ENCODE measurements at places on chromosomes 16 and 17.

- no peak for DNase-seq
Observed at GRCh38 chr16:22848451-22848850, 34.5 kb downstream of the HS3ST2 start.

- DNase-seq, result no peak
Observed at GRCh38 chr16:67269766-67270165, 9.6 kb upstream of the PLEKHG4 start.

GRCh38 chr17:1043601-1044251, 46.8 kb downstream of the TIMM22 start:
- no peak for DNase-seq

GRCh38 chr16:81335669-81336068, 20.9 kb downstream of the GAN start:
- DNase-seq, result no peak

DNA sequence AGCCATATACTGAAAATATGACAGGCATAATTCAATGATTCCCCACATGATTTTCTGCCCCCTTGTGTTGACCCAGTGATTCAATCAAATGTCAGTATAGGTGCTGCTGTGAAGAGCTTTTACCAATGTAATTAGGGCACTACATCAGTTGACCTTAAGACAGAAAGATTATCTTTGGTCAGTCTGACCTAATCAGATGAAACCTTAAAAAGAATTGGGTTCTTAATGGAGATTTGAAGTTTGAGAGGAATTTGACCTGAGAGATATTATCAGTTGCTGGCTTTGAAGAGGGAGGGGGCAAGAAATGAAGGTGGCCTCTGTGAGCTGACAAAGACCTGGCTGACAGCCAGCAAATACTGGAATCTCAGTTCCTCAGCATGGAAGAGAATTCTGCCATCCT, 358.7 kb upstream of the CA10 start:
- no peak for DNase-seq

GRCh38 chr17:31834448-31834847, 24.6 kb downstream of the COPRS start:
- DNase-seq, result no peak

- no peak for DNase-seq
Observed at GRCh38 chr16:71348262-71349085, 10.0 kb upstream of the CALB2 start.

- DNase-seq, result no peak
Observed at GRCh38 chr16:9118170-9118569, 26.7 kb downstream of the HAPSTR1 start.

- DNase-seq, result no peak
Observed at GRCh38 chr17:58413684-58414083, 3.6 kb downstream of the RNF43 start.

GRCh38 chr16:17380613-17381012, 90.1 kb downstream of the XYLT1 start:
- DNase-seq, result no peak

GRCh38 chr17:47618410-47618809, 31.3 kb upstream of the KPNB1 start:
- no peak for DNase-seq

GRCh38 chr16:89721546-89722391, 432 bp downstream of the ZNF276 start:
- DNase-seq, result no peak

DNA sequence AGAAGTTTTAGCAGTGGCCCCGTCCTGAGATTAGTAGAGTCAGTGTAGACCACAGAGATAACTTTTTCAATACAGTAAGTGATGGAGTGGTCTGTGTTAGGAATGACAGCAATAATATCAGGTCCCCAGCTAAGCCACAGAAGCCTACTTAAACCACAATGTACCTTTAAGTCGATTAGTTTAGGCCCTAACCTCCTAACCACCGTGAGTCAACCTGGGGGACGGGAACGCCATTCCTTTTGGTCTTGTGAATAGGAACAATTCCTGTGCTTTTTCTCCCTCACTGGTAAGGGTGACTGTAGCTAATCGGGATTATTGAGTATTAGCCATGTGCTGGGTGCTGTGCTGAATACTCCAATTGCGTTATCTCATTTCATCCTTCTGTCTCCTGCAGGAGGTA, 14.0 kb downstream of the YPEL2 start:
- DNase-seq, result no peak

DNA sequence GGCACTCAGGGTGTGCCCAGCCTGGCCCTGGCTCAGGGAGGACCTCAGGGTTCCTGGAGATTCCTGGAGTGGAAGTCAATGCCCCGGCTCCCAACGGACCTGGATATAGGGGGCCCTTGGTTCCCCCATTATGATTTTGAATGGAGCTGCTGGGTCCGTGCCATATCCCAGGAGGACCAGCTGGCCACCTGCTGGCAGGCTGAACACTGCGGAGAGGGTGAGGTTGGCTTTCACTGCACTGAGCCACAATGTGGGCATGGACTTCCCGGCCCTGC, 23.6 kb downstream of the USP6 start:
- no peak for DNase-seq

DNA sequence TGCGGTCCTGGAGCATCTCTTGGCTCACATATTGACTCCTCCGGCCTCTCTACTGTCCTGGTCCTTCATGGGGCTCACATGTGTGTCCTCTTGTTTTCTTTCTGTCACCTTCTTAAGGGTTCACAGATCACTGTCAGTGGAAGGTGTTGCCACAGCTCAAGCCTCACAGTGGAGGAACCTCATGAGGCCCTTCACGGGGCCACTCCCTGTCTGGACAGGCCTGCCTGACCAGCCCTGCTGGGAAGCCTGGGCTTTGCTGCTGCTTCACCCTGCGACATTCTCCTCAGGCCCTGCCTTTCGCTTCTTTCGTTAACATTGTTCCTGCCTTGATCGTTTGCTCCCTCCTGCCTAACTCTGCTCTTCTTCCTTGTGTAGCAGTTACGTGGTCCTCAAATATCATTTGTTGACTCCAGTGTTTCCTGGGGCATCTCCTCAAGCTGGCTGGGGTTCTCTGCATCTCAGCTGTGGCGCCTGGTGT, 55.9 kb downstream of the WDR45B start:
- DNase-seq, result no peak

DNA sequence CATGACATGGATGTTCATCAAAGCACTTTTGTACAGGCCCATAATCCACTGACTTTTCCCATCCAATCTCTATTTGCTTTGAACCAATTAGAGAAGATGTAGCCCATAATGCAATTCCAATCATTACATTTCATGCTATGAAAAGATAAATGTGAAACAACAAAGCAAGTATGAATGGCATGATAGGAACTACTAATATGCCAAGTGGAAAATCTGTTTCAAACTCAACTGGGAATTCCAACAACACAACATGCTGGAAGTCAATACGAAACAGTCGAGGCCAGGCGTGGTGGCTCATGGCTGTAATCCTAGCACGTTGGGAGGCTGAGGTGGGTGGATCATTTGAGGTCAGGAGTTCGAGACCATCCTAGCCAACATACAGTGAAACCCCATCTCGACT, 39.6 kb upstream of the TMEM97 start:
- no peak for DNase-seq

DNA sequence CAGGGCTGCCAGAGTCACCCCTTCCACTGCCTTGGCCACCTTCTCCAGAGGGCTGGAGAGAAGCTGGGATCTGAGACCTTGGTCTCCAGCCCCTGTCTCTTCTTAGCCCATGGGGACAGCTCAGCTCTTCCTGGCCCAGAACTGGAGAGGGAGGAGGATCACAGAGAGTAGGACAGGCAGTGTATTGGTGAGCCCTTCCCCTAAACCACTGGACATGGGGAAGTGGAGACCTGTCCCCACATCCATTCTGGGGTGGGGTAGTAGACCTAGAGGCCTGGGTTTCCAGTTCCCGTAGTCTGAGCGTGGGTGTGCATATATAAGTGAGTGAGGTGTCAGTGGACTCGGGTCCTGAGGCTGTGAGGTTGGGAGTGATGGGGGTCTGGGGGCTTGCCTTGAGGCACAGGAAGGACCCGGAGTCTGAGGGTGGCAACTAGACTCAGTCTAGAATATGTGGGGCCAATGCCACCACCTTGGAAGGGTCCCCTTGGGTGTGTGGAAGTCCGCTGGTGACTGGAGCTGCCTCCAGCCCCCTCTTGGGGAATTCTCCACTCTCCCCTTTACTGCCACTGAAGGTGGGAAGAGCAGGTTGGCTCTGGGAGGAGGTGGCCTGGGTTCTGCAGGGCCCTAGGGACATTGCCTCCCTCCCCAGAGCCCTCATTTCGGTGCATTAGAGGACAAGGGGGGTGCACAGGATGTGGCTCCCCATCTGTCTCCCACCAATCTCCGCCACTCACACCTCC, 19.9 kb downstream of the GJD3 start:
- no peak for DNase-seq

DNA sequence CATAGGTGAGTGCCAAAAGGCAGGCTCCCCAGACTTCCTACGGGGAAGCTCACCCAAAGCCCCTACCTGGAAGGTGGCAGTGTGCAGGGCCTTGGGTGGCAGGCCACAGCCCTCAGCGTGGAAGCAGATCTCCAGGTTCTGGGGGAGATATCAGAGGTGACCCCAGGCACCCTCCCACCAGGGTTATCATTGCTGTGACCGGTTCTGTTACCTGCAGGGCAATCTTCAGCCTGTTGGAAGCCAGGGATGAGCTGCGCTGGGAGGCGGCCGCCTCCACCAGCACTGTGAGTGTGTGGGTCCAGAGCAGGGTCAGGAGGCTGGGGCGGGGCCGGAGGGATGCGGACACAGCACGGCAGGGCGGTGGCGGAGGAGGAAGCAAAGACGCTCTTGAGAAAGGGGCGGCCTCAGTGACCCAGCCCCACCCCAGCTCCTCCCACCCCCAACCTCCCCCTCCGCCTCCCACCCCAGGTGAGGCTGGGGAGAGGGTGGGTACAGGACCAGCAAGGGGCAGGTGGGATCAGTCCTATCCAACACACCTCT, 13.1 kb downstream of the UNC13D start:
- DNase-seq, result no peak

- DNase-seq, result no peak
Observed at GRCh38 chr16:47197536-47198179, 53.9 kb upstream of the NETO2 start.

GRCh38 chr16:56960681-56961281, 969 bp upstream of the CETP start:
- DNase-seq, result no peak

DNA sequence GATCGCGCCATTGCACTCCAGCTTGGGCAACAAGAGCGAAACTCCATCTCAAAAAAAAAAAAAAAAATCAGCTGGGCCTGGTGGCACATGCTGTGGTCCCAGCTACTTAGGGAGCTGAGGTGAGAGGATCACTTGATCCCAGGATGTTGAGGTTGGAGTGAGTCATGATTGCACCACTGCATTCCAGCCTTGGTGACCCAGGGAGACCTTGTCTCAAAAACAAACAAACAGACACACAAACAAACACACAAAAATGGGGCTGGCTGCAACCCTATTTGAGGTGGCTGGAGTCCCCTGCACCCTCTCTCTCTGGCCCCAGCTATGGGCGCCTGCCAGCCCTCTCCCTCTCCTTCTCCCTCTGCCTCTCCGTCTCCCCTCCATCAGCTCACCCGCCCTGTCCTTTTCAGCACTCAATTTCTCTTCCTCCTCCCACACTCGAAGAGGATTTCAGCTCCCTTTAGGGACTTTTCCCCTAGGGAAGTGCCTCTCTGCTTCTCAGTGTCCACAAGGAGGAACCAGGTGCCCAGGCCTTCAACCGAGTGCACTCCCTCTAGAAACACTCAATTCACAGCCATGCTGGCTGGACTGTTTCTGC, 17.5 kb upstream of the TFAP4 start:
- DNase-seq, result no peak

DNA sequence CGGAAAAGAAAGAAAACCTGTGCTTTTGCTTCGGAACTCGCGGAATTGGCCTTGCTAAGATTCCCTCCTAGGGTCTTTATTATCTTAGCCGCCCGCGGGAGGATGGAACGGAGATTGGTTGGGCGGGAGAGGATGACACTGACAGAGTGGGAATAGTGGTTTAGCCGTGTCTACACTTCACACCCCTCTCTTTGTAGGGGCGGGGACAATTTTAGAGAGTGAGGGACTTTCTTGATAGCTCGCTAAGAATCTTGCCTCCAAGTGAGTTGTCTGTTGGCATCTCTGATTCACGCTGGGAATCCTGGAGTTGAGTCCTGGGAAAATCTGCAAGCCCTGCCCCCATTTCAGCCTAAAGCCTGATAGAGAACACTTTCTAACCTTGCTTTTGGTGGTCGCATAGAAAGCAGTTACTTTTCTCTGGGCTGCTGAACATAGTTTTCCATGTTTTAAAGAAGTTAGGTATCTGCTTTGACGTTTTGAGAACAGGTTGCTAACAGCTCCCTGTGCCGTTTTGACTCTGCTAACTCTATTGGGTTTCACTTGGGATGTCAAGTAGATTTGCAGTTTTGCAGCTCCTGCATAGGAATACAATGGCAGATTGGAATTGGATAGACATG, 697 bp downstream of the NOL11 start:
- no peak for DNase-seq

DNA sequence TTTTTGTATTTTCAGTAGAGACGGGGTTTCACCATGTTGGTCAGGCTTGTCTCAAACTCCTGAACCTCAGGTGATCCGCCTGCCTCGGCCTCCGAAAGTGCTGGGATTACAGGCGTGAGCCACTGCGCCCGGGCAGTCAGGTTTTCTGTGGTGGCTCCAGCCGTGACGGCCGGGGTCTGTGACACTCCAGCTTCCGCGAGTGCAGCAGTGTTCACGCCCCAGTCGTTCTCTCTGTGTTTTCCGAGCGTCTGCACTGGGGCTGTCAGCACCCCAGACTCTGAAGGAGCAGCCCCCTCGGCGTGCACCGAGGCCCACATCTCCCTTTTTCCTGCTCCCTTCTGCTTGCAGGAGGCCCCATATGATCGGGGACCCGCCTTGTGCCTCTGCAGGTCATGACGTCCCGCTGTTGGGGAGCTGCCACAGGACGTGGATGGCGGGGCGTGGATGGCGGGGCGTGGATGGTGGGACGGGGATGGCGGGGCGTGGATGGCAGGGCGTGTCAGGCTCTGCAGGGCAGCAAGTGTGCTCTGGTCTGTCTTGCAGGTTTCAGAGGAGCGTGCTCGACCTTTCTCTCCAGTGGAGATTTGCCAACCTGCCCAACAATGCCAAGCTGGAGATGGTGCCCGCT, 5.7 kb downstream of the ASPSCR1 start:
- DNase-seq, result no peak
